ENCODE measurements at places on chromosomes 1 and 21. TPM values are rescaled to one million over a fixed set of nuclear protein-coding genes. Genes with fewer than 3 reads are reported as not detected.

FRRS1 gene
- total RNA-seq = 1.2 TPM

FHAD1 gene
- total RNA-seq = not detected

RAP1GAP gene
- total RNA-seq = 0.46 TPM

CACHD1 gene
- 0.14 TPM for total RNA-seq

MIXL1 gene
- not detected for total RNA-seq

CACNA1S gene
- total RNA-seq = not detected

All from activated T-helper 2 cell treated with anti-CD3 and anti-CD28 coated beads, Interferon-gamma antibody, Interleukin-2, Interleukin-4, amounts not matched to agents 10 μg/mL and 5 μg/mL and 100 μg/mL, durations not matched to agents 14 hours and 24 hours and 36 hours (primary cell).